ENCODE measurements at places on chromosomes 12 and 14. TPM values are rescaled to one million over a fixed set of nuclear protein-coding genes. Genes with fewer than 3 reads are reported as not detected.

NYNRIN gene
- total RNA-seq, result 45.1 TPM

CCNK gene
- 3.8 TPM for total RNA-seq

DLGAP5 gene
- total RNA-seq, result 23.8 TPM

DNA sequence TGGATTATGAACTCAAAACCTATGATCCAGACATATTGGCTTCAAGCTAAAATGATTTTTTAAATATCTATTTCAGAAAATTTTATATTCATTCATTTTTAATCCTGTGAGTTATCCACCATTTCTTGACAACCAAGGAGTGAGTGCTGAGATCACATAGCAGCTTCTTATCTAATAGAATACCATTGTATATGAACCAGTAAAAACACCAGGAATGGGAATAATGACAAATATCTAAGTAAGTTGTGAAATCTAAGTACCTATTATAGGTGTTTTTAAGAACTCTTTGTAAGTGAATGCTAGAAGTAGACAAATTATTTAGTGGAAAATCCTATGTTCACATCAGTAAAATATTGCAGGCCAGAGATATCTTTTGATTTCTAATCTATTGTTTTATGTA lies 8.2 kb downstream of the LUM start:
- no peak for DNase-seq

GRCh38 chr12:105223884-105224283 lies 12.1 kb downstream of the APPL2 start:
- DNase-seq, result no peak
